ENCODE measurements at places on chromosomes 2 and 18. TPM values are rescaled to one million over a fixed set of nuclear protein-coding genes. Genes with fewer than 3 reads are reported as not detected.

TRIM43 gene
- total RNA-seq = not detected

RTP5 gene
- not detected for total RNA-seq

PXDN gene
- total RNA-seq = 893 TPM

TOGARAM2 gene
- 0.09 TPM for total RNA-seq

TMEFF2 gene
- total RNA-seq = 5.6 TPM

ASB18 gene
- total RNA-seq = not detected

GRB14 gene
- 0.30 TPM for total RNA-seq

REEP1 gene
- 0.18 TPM for total RNA-seq

REG1B gene
- not detected for total RNA-seq

EFHD1 gene
- total RNA-seq = not detected

NEB gene
- total RNA-seq = 1.2 TPM

POTEC gene
- not detected for total RNA-seq

ATP6V1B1 gene
- total RNA-seq = 1.8 TPM

LRRC30 gene
- total RNA-seq = not detected

CDH20 gene
- total RNA-seq = 0.05 TPM

DSG1 gene
- not detected for total RNA-seq

ERICH2 gene
- 0.30 TPM for total RNA-seq

BCL11A gene
- 5.9 TPM for total RNA-seq

DOCK10 gene
- 39.5 TPM for total RNA-seq

POLR1A gene
- 29.9 TPM for total RNA-seq

LYG1 gene
- 0.14 TPM for total RNA-seq

BBS5 gene
- 4.5 TPM for total RNA-seq

ABCB11 gene
- not detected for total RNA-seq

COLEC11 gene
- 2.4 TPM for total RNA-seq

GALNT13 gene
- total RNA-seq = 2.7 TPM

MLPH gene
- 50.9 TPM for total RNA-seq

ABCG5 gene
- total RNA-seq = not detected

RAB27B gene
- 40.1 TPM for total RNA-seq

OTX1 gene
- not detected for total RNA-seq

KIF5C gene
- total RNA-seq = 0.37 TPM

LOXHD1 gene
- total RNA-seq = not detected

LONRF2 gene
- total RNA-seq = 0.32 TPM

IGFBP5 gene
- total RNA-seq = 1,007 TPM

RAB17 gene
- 0.60 TPM for total RNA-seq

PROKR1 gene
- total RNA-seq = not detected

G6PC2 gene
- total RNA-seq = not detected

MAB21L4 gene
- not detected for total RNA-seq

GREB1 gene
- 0.83 TPM for total RNA-seq

FAM237A gene
- not detected for total RNA-seq

UGT1A8 gene
- total RNA-seq = not detected

NEU2 gene
- not detected for total RNA-seq

ARHGAP15 gene
- total RNA-seq = not detected

CRYGD gene
- total RNA-seq = not detected

IL1RN gene
- not detected for total RNA-seq

GPR39 gene
- total RNA-seq = 7.4 TPM

AQP12A gene
- total RNA-seq = not detected

TGFBRAP1 gene
- 30.9 TPM for total RNA-seq

LAMA3 gene
- 3.8 TPM for total RNA-seq

ALKAL2 gene
- total RNA-seq = not detected

GKN2 gene
- not detected for total RNA-seq

C1GALT1C1L gene
- 0.74 TPM for total RNA-seq

CYP27C1 gene
- total RNA-seq = not detected

ITGB6 gene
- total RNA-seq = 0.60 TPM

GBX2 gene
- total RNA-seq = not detected

SRD5A2 gene
- not detected for total RNA-seq

KCNS3 gene
- total RNA-seq = 5.5 TPM

RAMP1 gene
- 0.23 TPM for total RNA-seq

ZNF24 gene
- total RNA-seq = 32.4 TPM

SLC14A1 gene
- 135 TPM for total RNA-seq
